ENCODE measurements at places on chromosomes 2 and 18.

DNA sequence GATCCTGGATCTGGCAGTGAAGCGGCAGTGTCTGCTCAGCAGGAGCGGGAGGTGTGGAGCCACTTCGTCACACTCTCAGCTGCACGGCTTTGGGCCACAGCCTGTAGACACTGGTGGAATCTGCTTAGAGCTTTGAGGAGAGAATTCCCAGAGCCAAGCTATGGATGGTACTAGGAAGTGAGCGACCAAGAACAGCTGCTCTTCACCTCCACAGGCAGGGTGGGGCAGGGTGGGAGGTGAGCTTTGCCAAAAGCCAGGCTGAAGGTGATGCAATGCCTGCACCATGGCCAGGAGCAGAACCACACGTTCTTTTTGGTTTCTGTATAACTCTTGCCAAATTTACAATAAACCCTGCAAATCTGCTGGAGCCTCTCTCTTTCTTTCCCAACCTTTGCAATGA lies 226.1 kb downstream of the ANKRD30B start:
- no peak for DNase-seq

DNA sequence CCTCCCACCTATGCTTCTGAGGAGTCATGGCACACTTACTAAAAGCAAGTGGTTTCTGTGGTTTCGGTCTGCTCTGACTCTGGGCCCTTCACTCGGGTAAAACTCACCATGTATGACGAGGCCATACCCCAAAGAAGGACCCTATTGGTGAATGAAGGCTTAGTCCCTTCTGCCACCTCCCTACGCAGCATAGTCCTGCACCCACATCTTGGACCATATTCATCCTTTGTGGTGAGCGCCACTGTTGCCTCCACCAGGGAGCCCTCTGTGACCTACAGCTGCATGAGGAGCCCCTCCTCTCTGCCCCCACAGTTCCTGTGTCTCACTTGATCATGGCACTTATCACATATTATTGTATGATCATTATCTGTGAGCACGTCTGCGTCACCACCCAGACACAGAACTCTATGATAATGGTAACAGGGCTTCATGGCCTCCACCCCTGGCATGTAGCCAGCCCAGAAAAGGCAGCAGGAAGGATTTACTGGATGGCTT lies 113.3 kb downstream of the TFCP2L1 start:
- no peak for DNase-seq

DNA sequence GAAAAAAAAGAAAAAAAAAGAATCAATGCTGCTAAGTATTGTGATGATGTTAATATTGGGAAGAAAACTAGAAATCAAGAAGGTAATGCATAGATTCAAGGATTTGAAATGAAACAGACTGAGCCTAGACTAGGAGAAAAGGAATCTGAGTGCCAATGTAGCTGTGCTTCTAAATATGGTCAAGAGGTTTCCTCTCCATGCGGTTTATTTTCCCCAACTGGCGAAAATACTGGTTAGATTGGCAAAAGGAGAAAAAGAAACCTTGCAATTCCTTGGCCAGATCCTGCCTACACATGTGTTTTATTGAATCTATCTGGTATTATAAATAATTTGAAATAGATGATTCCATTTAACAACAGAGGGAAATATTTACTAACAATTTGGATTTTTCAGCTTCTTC lies 5.7 kb downstream of the SCN3A start:
- no peak for DNase-seq

DNA sequence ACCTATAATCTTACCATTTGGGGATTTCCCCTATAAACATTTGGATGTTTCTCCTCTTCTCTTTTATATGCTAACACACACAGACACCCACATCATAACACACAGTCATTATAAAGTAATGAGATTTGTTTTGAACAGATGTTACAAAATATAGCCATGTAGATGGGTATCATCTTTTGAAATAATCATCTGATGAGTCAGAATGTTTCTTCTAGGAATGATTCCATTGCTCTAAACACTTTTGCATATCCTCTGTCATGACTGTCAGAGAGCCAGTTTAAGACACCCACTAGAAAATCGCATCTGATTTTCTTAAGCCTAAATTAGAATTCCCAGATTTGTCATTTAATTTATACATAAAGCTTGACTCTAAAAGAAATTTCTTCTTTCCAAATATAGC lies 442.6 kb downstream of the CMPK2 start:
- DNase-seq = no peak

DNA sequence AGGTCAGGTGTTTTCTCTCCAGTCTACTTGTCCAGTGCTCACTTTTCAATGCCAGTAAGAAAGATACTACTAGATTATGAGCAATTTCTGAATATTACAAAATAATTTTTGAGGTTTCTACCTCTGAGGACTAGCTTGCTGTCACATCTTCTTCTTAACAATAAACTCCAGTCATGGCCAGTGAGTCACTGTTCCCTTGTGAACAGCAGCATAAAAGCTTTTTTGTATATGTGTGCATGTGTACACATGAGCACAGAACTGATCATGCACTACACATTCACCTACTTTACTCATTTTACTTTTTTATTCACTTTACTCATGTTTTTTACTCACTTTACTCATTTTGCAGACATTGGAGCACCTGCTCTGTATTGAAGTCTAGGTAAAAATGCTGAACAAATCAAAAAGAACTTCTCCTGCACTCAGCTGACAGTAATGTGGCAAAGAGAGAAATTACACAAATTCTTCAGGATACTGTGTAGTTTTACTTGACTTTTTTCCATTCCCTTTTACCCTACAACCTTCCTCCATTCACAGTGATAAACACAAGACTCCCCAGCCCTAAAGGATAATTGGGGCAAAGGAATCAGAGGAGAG lies 28.0 kb downstream of the ST6GAL2 start:
- DNase-seq = no peak

DNA sequence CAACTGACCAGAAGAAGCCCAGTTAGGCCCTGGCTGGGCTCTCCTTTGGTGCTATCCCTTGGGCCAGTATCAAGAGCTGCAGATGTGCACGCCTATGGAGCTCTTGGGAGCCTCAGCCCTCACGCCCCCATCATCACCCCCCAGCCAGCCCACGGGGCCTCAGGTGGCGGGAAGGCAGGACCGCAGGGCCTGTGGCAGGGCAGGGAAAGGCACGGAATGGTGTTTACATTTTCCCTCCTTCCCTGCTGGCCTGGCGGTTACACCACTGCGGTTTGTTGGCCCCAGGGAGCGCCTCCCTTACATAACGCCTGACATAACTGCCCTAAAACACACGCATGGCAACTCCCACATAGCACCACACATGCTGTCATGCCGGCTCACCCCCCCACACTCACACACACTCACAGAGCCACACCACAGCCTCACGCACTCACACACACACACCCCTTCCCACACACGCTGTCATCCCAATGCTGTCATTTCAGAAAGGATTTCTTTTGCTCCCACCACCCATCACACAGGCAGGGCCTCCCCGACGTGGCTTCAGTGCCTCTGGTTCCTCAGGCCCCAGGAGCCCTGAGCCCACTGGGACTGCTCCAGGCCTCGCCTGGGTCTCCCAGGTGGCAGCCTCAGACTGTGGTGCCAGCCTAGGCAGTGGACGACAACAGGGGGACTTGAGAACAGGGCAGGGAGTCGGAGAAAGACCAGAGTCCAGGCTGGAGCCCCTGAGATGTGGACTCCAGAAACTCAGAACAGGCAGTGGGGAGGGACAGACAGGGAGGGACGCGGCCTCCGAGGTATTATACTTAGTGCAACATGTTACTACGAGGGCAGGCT lies 15.7 kb downstream of the ZFP36L2 start:
- DNase-seq = no peak

DNA sequence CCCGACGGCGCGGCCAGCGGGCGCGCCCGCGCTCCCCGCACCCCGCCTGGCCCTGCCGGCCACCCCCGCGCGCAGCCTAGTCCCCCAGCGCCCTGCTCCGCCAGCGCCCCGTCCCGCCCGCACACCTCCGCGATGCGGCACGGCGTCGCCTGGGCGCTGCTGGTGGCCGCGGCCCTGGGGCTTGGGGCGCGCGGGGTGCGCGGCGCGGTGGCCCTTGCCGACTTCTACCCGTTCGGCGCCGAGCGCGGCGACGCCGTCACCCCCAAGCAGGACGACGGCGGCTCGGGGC lies 232 bp downstream of the SNED1 start:
- no peak for DNase-seq
